ENCODE measurements at places on chromosomes 5 and 9. TPM values are rescaled to one million over a fixed set of nuclear protein-coding genes. Genes with fewer than 3 reads are reported as not detected.

DNA sequence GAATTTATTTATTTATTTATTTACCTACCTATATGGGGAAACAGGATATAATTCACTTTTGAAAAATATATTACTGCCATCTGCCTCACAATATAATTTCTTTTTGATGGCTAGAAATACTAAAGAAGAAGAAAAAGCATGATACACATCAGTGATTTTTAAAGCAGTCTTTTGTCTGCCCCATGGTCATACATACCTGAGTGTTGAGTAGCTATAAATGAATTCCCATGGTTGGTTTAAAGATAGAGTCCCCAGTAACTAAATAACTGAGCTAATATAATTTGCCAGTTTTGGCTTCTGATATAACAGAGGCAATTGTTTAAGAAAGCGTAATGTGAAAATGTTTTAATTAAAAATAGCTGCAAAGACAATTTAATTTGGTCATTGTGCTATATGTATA, 447.8 kb downstream of the PDE4D start:
- no peak overlapping the region for H3K4me3 ChIP-seq
- H3K27ac ChIP-seq = no peak overlapping the region
- H3K27me3 ChIP-seq = no peaks in the 10 kb centered on the region
- H3K36me3 ChIP-seq = no peaks in the 10 kb centered on the region
- DNase-seq = no peak
- no peaks in the 10 kb centered on the region for H3K4me1 ChIP-seq

GRCh38 chr9:110156902-110157301, 51.1 kb downstream of the C9orf152 start:
- H3K4me3 ChIP-seq = no peak overlapping the region
- no peak for DNase-seq
- peaks cover 32% of the 10 kb centered on the region for H3K27me3 ChIP-seq
- H3K27ac ChIP-seq = no peak overlapping the region

DNA sequence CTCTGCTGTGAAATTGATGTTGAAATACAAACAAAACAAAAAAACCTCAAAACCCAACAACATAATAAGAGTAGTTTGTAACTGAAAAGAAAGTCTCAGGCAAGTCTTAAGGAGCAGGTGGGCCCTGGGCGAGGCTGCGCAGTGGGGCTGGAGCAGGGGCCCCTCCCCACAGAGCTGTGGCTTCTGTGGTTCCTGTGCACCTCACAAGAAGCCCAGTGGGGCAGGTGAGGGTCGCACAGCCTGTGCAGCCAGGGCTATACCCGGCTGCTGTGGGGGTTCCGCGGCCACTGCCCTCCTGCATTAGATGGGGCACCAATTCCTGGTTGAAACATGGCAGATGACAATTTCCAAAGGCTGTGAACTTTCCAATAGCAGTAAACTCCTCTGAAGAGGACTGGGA, 75.3 kb downstream of the TRIO start:
- no peak for DNase-seq
- H3K4me3 ChIP-seq = no peak overlapping the region
- H3K36me3 ChIP-seq = no peaks in the 10 kb centered on the region
- H3K4me1 ChIP-seq = peaks cover 77% of the 10 kb centered on the region
- peaks cover 4% of the 10 kb centered on the region for H3K27me3 ChIP-seq
- peak overlapping the region; percentile 83 for H3K27ac ChIP-seq

DNA sequence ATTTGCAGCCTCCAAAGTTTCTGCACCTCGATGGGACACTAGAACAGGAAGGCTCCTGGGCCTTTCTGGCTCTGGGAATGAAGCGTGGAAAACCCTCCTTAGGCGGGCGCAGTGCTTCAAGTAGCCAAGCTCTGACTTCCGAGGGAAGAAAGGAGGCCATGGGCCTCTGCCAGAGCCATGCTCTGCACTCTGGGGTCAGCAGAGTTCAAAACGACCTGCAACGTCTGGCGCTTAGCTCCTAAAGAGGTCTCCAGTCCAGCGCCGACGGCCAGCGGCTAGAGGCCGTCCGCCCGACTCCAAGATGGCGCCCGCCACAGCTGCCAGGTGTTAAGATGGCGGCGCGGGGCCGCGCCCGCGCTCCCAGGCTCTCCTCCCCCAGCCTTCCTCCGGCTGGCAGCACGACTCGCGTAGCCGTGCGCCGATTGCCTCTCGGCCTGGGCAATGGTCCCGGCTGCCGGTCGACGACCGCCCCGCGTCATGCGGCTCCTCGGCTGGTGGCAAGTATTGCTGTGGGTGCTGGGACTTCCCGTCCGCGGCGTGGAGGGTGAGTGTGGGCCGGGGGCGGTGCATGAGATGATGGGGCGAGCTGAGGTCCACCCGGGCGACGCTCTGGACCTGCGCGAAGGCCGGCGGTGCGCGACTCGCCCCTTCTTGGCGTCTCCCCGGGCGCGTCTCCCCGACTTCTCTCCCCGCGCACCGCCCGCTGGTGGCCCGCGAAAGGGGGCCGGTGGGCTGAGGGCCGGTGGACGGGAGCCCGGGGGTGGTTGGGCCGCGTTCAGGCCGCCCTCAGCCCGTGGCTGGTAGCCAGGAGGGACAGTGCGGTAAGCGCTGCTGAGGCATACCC, at the start of gene TXNDC15:
TXNDC15 (plus strand) TSS at position 385 of the 844 bp plus-strand sequence; CDS start at position 442, 57 bp downstream.
- peaks cover 12% of the 10 kb centered on the region for H3K4me1 ChIP-seq
- peaks cover 2% of the 10 kb centered on the region for H3K27me3 ChIP-seq

DNA sequence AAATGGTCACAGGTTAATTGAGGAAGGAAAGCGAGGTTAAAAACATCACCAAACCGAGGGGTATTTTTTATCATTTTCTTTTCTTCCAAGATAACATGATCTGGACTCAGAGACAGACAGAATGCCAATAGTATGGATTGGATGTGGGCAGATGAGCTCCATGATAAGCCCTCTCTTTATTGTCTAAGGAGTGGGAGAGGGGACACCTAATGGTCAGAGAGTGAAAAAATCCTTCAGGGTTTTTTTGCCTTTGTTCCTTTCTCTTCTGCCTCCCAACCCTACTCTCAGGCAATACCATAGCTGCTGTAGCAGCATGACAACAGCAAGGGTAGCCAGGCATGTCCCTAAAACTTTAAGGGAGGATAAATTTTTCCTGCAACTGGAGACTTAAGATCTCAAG, 94.7 kb downstream of the DIRAS2 start:
- H3K27ac ChIP-seq = no peak overlapping the region
- H3K4me3 ChIP-seq = no peak overlapping the region
- DNase-seq = no peak

DNA sequence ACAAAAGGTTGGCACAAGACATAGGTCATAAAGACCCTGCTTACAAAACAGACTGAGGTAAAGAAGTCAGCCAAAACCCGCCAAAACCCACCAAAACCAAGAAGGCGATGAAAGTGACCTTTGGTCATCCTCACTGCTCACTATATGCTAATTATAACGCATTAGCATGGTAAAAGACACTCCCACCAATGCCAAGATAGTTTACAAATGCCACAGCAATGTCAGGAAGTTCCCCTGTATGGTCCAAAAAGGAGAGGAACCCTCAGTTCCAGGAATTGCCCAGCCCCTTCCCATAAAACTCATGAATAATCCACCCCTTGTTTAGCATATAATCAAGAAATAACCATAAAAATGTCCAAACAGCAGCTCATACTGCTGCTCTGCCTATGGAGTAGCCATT, 27.7 kb downstream of the MLLT3 start:
- no peaks in the 10 kb centered on the region for H3K4me1 ChIP-seq
- H3K27me3 ChIP-seq = no peaks in the 10 kb centered on the region
- H3K4me3 ChIP-seq = no peak overlapping the region
- DNase-seq = no peak
- no peak overlapping the region for H3K27ac ChIP-seq

- H3K27ac ChIP-seq = no peak overlapping the region
- H3K36me3 ChIP-seq = no peaks in the 10 kb centered on the region
- H3K27me3 ChIP-seq = no peaks in the 10 kb centered on the region
- H3K4me3 ChIP-seq = no peak overlapping the region
Observed at GRCh38 chr5:38149815-38150195, 108.6 kb upstream of the EGFLAM start.

Gene FBXO38
- total RNA-seq = 50.0 TPM

DNA sequence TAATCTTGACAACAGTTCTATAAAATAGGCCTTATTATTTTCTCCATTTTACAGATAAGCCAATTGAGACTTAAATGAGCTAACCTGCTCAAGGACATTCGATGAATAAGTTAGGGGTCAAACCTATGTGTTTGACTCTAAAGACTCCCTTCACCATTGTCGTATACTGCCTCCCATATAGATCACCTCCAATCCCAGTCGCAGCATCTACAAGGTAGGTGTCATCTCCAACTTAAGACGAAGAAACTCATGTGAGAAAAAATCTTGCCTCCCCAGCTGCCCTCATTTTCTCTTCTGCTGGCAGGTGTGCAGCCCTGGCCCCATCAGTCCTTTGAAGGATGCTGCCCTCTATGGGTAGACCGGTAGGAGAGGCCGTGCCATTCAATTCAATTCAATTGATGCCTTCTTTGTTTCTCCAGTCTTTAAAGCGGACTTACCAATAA, 75.2 kb upstream of the SMARCA2 start:
- no peak overlapping the region for H3K27ac ChIP-seq
- no peaks in the 10 kb centered on the region for H3K36me3 ChIP-seq
- H3K27me3 ChIP-seq = peaks cover 2% of the 10 kb centered on the region
- no peak overlapping the region for H3K4me3 ChIP-seq
- no peaks in the 10 kb centered on the region for H3K4me1 ChIP-seq

DNA sequence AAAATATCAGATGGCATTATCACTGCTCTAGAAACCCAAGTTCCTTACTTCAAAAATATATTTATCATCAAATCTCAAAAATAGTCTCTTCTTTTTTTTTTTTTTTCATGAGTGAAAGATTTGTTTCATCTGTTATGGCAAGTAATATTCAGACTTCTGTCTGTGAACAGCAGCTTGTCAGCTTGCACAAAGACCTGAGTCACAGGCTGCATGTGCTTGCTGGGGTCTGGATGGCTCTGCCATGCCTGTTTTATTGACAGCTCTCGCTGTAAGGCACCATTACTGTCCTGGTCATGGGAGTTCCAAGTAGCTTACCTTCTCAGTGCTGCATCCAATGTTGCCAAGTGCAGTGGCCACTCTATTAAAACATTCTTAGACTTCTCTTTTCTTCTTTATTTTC, 456.4 kb downstream of the GADD45G start:
- peaks cover 9% of the 10 kb centered on the region for H3K4me1 ChIP-seq
- DNase-seq = no peak
- H3K27me3 ChIP-seq = peaks cover 7% of the 10 kb centered on the region
- no peak overlapping the region for H3K4me3 ChIP-seq

- H3K27me3 ChIP-seq = no peaks in the 10 kb centered on the region
- H3K4me1 ChIP-seq = no peaks in the 10 kb centered on the region
- DNase-seq = no peak
Observed at GRCh38 chr9:21585756-21586752, 103.9 kb upstream of the IFNE start.
